Activated CD8-positive, alpha-beta T cell treated with anti-CD3 and anti-CD28 coated beads for 36 hours (primary cell): ENCODE measurements at places on chromosomes 7 and 10.

DNA sequence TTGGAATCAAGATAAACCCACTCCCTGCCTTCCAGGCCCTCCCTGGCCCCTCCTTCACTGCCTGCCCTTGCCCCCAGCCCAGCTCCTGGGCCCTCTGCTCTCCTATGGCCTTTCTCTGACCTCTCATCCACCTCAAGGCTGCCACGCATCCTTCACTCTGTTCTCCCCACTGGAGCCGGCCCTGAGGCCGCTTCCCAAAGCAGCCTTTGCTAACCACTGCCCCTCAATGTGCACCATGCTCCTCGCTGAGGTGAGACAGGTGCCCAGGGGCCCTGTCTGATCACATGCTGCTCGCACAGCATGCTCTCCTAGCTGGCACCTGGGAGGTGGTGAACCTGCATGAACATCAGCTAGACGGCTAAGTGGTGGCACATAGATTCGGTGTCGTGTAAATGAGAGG lies 138.5 kb upstream of the RET start:
- DNase-seq, result no peak

DNA sequence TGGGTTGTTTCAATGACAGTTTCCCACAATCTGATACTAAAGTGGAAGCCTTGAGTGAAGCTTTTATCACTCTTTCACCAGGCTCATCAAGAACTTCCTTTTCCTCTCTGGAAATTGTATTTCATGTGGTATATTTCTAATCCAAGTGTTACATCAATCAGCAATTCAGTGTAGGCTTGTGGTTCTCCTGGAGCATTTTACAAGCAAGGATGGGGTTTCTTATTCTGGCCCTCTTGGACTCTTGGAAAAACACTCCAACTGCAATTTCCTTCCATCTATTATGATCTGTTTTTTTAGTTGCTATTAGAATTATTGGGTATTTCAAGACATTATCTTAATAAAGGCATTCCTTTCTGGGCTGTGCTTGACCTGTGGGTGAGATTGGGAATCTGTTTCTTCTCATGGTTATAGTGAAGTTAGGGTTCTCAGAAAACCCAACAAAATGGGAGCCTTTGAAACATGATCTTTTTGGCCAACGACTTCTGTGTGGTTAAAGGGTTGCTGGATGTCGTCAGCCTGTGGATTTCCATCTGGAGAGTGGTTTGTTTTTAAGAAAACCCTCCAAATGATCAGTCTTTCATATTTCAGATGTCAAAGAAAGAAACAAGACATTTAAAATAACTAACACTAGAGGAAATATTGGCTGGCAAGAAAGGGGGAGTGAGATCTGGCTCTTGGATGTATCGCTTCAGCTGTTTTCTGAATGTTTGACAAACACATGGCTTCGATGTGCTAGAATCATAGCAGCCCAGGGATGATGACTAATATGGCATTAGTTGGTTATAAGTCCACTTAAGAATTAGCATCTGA lies 540.2 kb downstream of the LRMDA start:
- DNase-seq, result no peak

DNA sequence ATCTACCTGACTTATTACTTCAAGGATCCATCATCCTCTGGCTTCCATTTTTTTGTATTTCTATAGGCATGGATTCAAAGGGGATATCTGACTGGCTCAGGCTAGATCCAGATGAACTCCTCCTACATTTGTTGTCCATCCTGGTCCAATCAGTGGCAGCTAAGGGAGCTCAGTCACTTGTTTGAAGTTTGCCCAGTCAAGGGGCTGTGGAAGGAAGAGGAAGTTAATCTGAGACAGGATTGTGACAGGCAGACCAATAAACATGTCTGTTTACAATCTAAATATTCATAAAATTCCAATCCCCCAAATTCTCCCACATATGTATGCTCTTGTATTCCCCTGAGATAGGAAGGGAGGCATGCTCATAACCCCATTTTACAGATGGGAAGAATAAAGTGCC lies 48.7 kb downstream of the CAV1 start:
- no peak for DNase-seq

DNA sequence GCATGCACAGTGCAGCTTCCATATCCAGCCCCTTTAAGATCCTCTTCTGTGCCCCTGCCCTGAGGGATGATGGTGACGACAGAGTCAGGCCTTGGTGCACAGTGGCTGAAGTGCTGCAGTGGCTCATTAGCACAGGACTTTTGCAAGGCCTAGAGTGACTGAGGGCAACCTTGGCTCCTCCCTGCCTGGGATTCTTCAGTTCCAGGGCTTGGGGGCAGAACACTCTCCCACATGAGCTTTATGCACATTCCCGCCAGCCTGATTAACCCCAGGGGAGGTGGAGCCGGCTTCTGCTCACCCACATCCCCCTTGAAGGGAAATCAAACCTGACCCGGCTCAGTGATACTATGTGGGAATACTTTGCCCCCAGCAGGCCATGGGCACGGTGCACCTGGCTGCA lies 253.4 kb downstream of the GALNT17 start:
- no peak for DNase-seq

GRCh38 chr7:131152766-131153165 lies 174.9 kb upstream of the MKLN1 start:
- DNase-seq, result no peak

DNA sequence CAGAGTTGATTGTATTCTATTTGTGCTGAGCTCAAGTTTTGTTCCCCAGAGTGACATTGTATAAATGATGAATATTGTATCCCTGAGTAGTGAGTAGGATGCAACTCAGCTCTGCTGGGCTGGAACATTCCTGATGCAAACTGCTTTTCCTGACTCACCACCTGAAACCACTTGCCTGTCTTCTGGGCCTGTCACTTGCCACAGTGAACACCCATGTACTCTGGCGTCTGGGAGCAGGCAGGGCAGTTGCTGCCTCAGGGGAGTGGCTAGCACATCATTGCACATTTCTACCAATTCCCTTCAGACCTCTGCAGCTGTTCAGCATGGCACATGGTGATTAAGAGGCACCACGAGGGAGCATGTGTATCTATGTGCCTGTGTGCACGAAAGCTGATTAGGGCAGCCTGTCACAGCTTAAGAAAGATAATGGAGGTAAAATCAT lies 157.3 kb downstream of the SND1 start:
- DNase-seq, result no peak

- no peak for DNase-seq
Observed at GRCh38 chr7:97025983-97026714, 1.5 kb upstream of the DLX5 start.

DNA sequence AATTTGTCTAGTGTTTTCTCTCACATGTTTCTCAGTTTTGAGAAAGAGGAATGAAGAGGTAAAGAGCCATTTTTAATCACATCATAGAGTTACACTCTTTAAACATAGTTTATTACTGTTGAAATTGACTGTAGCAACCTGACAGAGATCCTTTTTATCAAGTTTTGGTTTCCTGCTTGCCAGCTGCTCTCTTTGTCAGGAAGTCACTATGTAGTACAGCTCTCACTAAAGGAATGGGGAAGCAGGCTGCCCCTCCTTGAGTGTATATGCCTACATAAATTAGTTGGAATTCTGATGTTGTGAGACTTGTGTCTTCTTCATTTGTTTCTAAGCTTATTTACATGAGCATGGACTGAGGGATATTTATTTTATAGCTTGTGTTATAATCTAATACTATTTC lies 1274.0 kb upstream of the CELF2 start:
- no peak for DNase-seq

DNA sequence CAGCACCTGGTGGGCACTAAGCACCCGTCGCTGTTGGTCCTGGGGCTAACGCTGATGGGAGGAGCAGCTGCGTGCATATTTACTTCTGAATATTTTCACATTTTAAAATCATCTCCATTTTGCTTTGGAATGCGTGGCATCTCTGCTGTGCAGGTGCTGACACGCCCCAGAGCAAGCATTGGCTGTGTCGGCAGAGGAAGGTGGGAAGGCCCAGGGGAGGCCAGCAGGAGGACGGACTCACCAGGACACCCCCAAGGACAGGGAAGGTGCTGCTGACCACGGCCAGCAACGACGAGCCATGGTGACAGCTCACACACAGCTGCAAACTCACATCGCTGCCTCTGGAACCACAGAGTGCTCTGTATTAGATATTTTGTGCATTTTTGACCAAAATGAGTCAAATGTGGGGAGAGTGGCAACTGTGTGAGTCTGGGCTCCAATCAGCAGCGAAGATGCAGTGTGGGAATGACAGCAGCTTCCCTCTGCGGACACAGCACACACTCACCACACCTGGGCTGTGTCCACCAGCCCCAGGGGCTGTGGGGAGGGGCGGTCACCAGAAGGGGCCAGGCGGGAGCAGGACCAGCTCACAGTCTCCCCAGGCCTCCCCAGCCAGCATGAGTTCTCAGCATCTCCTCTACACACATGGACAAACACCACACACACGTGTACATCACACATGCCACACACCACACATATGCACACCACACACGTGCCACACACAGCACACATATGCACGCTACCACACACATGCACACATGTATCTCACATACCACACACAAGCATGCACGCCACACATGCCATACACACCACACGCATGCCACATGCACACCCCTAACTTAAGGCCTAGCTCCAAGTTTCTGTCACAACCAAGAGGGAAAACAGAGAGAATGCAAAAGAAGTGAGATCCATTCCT lies 58.2 kb downstream of the PTPRN2 start:
- no peak for DNase-seq
